ENCODE measurements at places on chromosomes 5 and 9.

DNA sequence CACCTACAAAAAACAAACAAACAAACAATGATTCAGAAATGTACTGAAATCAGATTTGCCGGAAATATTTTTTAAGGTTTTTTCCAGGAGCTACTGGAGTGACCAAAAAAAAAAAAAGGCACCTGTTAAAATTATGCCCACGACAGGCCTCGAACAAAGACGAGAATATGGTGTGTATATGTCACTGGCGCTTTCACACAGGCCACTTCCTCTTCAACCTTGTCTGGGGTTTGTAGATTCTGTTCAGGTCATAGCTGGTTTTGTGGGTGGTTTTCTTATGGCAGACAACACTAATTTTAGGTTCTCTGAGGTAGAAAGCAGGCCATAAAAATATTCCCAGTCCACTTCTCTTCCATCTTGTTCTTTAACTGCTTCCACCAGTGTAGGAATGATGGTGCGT is 7.0 kb downstream of the NDUFB6 start:
- no peak for DNase-seq

DNA sequence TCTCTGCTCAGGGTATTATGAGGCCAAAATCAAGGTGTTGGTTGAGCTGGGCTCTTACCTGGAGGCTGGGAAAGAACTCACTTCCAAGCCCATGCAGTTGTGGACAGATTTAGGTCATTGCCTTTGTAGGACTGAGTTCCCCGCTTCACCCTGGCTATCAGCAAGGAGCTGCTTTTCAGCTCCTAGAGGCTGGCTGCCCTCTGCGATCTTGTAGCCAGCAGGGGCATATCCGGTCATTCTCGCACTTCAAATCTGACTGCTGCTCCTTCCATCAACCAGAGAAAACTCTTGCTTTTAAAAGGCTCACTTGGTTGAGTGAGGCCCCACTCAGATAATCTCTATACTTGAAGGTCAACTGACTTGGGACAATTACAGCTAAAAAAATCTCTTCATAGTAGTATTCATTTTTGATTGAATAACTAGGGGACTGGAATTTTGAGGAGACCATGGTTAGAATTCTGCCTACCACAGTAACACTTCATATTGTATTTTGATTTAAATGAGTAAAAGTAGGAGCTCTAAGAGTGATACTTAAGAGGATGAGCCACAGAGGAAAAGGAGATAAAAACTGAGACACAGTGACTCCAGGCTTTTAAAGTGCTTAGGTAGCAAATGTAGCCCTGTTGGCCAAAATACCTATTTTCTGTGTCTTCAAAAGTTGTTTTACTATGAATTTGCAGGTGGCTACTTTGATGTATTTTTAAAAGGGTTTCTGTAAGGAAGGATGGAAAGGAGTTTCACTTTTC is 137.4 kb downstream of the CD180 start:
- DNase-seq: no peak

GRCh38 chr5:8598356-8598755 is 729.4 kb downstream of the MTRR start:
- no peak for DNase-seq

DNA sequence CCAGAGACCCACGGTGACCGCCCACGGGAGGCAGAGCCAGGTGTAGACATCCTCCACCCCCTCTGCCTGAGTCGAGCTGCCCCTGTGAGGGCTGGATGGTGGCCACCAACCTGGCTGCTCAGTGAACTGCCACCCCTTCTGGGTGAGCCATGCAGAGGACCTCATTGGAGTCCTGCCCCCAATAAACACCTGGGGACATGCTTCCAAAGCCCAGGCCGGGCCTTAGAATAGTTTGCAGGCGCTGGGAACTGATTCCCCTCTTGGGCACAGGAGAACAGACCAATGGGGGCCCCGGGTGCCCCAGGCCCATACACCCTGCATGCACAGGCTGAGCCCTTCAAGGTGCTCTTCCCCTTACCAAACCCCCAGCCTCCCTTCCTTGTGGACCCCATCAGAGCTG is 38.1 kb upstream of the GFPT2 start:
- DNase-seq: no peak

DNA sequence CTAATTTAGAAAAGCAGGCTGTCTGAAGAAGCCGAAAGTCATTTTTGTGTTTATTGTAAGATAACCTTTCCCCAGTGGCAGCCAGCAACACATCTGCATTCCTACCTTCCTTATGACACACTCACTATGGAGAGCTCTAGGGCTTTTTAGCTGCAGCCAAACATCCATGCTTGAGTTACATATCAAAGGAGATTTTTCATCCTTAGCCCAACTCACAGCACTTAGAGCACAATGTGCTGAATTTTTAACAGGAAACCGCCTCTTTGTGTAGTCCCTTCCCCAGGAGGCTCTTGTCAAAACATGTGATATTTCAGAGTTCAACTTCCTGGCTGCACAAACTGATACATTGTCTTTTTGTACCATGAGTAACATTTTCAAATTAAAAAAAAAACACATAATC is 379.2 kb downstream of the CTNND2 start:
- DNase-seq: no peak

DNA sequence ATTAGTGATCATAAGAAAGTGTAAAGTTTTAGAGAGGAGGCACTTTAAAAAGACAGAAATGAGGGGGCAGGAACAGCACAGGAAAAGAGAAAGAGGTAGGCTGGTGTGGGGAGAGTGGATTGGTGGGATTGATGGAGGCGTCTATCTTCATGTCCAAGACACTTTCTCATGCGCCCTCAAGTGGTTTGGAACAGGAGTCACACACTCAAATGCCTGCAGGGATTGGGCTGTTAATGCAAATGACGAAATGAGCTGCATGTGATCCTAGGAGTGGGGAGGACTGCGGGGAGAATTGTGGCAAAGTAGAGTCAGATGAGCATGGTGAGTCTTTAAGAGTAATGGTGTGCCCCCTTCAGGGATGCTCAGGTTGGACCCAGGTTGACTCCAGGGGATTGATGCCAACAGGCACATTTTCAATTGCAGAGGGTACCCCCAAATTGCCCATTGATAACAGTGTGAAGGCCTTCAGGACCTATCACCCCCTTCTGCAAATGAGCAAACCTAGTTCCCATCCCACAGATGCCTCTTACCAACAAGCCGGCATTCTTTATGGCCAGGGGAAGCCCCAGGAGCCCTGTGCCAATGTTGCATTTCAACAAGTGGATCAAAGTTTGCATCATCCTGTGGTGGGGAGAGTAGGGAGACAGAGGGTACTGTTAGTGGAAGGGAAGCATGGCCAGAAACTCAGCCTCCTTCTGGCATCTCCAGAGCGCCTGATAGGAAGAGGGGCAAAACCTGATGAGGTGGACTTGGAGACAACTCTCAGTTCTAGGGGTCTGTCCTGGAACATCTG is 5.3 kb downstream of the SLC36A3 start:
- no peak for DNase-seq

DNA sequence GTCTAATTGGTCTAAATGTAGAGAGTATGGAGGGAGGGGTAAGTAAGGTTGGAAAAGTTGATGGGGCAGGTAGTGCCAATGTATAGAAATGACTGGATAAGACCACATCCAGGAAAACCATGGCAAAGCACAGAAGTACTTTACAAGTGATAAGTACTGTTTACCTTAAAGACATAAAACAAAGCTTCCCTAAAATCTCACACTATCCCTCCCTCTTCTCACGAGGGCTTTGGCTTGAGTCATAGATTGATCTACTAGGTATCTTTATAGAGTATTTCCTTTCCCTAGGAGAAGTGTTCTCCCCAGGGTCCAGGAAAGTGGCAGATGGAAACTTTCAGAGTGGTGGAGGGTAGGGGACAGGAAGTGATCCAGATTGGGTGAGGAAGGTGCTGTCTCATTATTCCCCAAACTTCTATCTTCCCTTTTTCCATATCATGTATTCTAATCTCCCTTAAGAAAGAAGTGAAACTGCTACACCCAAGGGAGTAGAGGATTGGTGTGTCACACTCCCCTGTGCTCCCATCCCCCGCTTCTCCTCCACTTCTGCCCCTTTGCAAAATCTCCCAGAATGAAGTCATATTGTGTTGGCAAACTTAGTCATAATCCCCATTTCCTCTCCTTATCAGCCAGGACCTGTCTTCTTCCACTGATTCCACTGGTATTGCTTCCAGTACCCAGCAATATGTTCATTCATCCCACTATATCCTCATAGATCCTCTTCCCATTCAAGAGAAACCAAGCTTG is 14.6 kb downstream of the IL33 start:
- DNase-seq: no peak

- DNase-seq: no peak
These were observed 42.7 kb downstream of the FBXL17 start for GRCh38 chr5:108339220-108339619.

- DNase-seq: no peak
These were observed 78.1 kb upstream of the NREP start for GRCh38 chr5:111834926-111835599.

- DNase-seq: no peak
These were observed 3.8 kb downstream of the ZNF618 start for GRCh38 chr9:113879911-113880310.
